ENCODE measurements at places on chromosomes 4 and X. TPM values are rescaled to one million over a fixed set of nuclear protein-coding genes. Genes with fewer than 3 reads are reported as not detected.

DNA sequence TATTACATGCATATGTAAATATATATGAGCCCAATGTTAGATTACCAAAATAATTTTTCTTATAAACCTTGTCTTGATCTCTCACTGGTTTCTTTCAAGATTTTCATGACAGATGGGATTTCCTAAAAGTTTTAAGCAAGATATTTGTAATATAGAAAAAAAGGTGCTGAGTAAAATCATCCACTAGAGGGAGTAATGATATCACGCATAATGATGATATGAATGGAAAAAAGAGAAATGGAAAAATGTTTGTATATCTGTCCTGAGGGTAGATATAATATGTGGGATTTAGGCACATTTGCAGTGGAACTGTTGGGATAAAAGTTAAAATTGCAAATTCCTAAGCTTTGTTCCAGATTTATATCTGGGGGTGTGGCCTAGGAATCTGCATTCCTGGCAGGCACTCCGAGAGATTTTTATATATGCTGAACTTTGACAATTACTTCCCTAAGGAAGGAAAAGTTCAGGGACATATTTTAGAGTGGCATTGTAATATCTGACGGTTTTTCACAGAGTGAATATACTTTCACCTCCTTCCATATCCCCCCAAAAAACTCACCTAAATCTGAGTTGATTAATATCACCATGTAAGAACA lies 60.5 kb downstream of the TMA16 start:
- no peaks in the 10 kb centered on the region for H3K36me3 ChIP-seq
- DNase-seq: no peak
- H3K27me3 ChIP-seq: no peaks in the 10 kb centered on the region

DNA sequence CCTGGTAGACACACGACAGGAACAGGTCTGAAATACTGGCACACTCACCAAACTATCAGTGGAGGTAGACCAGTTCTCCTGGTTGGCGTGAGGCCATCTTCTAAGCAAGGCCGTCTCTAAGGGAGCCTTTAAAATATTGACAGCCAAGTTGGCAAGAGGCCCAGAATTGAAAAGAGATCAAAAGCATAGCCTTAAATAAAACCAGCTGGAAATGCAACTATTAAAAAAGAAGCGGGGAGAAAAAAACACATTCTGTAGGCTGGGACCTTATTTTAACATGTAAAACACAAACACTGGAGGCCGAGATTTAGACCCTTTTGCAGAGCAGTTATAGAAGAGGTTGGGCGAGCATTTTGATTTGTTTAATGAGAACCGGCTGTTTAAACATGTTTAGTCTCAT lies 233.0 kb upstream of the CLNK start:
- DNase-seq: no peak
- H3K27ac ChIP-seq: no peak overlapping the region
- no peaks in the 10 kb centered on the region for H3K36me3 ChIP-seq
- H3K27me3 ChIP-seq: no peaks in the 10 kb centered on the region
- H3K4me3 ChIP-seq: no peak overlapping the region

- DNase-seq: no peak
- H3K4me3 ChIP-seq: no peak overlapping the region
- H3K27ac ChIP-seq: no peak overlapping the region
These were observed 1.5 kb downstream of the NIPAL1 start for GRCh38 chr4:48018112-48018511.

GRCh38 chr4:183637461-183637860 lies 21.5 kb downstream of the RWDD4 start:
- no peak overlapping the region for H3K4me3 ChIP-seq
- no peaks in the 10 kb centered on the region for H3K27me3 ChIP-seq
- H3K27ac ChIP-seq: no peak overlapping the region
- DNase-seq: no peak
- peaks cover 8% of the 10 kb centered on the region for H3K4me1 ChIP-seq
- H3K36me3 ChIP-seq: peaks cover under 1% of the 10 kb centered on the region

GRCh38 chr4:75345423-75345822 lies 168.8 kb downstream of the RCHY1 start:
- no peaks in the 10 kb centered on the region for H3K4me1 ChIP-seq
- H3K27me3 ChIP-seq: no peaks in the 10 kb centered on the region
- peak overlapping the region; percentile 20 for H3K27ac ChIP-seq
- DNase-seq: no peak
- H3K36me3 ChIP-seq: no peaks in the 10 kb centered on the region

Gene MAGED4
- 0.63 TPM for total RNA-seq
